ENCODE measurements at places on chromosomes 6 and 20. TPM values are rescaled to one million over a fixed set of nuclear protein-coding genes. Genes with fewer than 3 reads are reported as not detected.

BCKDHB gene
- polyA plus RNA-seq, result 21.2 TPM

- peak; percentile 30 for DNase-seq
Observed at GRCh38 chr6:21665392-21666200, 72.0 kb downstream of the SOX4 start.

MOG gene
- not detected for polyA plus RNA-seq

DNA sequence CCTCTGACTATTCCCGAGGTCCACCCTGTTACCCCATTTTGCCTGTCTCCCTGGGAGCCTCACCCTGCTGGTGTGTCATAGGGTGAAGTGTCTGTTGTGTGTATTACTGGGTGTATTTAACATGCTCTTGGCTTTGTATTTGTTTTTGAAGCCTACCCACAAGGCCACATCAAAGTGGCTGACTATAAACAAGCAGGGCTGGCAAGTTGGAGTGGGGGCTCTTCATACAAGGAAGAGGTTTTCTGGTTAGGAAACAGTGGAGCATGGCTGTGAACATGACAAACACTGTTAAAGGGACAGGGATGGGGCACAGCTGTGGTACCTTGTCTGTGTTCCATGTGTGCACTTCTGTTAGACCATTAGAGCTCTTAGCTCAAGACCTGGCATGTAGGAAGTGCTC, 26.3 kb downstream of the HECA start:
- no peak for DNase-seq

MDFI gene
- 38.4 TPM for polyA plus RNA-seq

- no peak for DNase-seq
Observed at GRCh38 chr20:184288-184687, 5.2 kb downstream of the DEFB128 start.

DNA sequence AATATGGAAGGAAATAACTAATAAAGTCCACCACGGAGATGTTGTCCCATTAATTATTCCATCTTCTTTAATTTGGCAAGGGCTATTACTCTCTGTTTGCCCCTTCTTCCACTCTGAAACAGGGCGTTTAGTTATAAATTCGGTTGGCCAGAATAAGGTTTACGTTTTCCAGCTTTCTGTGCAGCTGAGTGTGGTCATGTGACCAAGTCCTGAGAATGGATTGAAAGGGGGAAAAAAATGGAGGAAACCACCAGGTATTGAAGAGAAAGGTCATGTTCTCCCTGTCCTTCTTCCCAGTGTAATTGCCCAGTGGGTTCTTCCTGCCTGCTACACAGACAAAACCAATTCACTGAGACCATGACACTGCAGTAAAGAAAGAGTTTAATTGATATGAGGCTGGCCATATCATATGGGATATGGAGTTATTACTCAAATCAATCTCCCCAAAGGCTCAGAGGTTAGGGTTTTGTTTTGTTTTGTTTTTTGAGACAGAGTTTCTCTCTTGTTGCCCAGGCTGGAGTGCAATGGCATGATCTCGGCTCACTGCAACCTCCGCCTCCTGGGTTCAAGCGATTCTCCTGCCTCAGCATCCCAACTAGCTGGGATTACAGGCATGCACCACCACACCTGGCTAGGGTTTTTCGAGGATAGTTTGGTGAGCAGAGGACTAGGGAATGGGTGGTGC, 14.3 kb upstream of the TBC1D22B start:
- no peak for DNase-seq

GRCh38 chr6:11747021-11747420, 31.6 kb downstream of the ADTRP start:
- no peak for DNase-seq

GRCh38 chr6:89180971-89181370, 35.1 kb downstream of the PM20D2 start:
- DNase-seq, result peak; percentile 78

- DNase-seq, result no peak
Observed at GRCh38 chr20:30610029-30610693, 647.3 kb upstream of the DEFB115 start.

DNA sequence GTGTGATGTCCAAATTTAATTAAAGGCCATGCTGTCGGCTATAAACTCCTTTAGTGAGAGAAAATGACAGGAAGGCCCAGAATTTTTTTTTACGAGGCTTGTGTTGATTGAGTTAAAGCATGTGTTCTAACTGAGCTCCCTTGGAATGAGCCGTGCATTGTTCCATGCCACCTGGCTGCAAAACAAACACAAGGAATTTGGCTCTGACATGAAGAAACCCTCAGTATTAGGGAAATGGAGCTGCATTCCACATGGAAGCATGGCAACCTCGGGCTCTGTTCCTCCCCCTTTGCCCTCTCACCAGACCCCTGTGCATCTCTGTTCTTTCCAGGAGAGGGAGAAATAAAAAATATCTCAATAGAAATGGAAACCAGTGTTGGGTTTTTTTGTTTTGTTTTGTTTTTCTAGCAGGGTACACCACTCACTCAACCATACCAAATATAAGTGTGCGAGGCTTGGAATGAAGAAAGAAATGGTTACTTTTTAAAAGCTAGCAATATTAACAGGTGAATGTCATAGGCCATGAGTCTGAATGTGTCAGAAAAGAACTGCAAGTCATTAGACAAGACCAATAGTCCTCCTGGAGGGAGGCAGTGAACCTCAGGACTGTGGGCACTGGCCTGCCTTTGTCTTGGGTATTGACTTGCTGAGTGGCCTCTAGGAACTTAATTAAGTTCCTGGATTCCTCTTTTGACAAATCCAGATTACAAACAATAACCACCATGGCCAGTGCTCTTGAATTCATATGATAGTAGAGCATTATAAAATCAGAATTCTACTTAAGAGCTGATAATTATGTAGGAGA, 935.1 kb downstream of the KIF16B start:
- DNase-seq, result no peak

DNA sequence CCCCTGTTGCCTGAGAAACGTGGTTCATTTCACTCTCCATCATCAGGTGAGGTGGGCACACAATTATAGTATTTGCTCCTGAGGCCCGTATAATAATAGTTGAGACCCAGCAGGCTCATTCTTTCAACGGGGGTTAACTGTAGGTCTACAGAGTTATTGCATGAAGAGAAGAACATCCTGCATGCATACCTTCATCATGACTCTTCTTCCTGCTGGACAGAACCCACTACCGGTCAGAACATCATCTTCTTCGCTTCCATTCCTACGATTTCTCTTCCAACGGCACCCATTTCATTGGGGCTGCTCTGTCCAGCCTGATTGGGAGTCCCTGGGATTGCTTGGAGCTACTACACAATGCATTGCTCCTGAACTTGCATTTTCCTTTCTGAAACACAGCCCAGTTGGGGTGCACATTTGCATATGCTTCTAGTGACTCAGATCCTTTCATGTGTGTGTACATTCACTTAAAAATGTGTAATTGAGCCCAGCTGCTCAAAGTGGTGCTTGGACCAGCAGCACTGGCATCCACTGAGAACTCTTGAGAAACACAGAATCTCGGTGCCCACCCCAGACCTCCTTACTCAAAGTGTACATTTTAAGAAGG, 57.4 kb downstream of the SLC24A3 start:
- no peak for DNase-seq

PPP1R14C gene
- polyA plus RNA-seq, result 37.5 TPM

- no peak for DNase-seq
Observed at GRCh38 chr6:149223904-149224351, 93.6 kb upstream of the TAB2 start.

EYS gene
- 0.66 TPM for polyA plus RNA-seq

DNA sequence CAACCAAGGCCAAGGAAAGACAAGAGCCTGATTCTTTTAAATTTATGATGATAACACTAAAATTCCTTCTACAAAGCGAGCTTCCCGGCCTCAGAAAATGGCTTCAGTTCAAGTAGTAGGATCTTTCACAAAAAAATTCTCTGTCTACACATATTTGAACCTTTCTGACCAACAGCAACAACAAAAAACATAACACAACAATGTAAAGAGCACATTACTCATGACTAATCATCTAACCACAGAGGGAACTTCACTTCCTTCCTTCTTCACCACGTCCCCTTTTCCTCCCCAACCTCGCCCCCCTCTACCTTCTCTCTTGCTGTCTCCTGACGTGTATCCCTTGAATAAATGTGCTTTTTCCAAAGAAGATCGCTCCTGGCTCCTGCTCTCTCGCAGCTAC, 228.2 kb downstream of the MYLK4 start:
- DNase-seq, result no peak

DNA sequence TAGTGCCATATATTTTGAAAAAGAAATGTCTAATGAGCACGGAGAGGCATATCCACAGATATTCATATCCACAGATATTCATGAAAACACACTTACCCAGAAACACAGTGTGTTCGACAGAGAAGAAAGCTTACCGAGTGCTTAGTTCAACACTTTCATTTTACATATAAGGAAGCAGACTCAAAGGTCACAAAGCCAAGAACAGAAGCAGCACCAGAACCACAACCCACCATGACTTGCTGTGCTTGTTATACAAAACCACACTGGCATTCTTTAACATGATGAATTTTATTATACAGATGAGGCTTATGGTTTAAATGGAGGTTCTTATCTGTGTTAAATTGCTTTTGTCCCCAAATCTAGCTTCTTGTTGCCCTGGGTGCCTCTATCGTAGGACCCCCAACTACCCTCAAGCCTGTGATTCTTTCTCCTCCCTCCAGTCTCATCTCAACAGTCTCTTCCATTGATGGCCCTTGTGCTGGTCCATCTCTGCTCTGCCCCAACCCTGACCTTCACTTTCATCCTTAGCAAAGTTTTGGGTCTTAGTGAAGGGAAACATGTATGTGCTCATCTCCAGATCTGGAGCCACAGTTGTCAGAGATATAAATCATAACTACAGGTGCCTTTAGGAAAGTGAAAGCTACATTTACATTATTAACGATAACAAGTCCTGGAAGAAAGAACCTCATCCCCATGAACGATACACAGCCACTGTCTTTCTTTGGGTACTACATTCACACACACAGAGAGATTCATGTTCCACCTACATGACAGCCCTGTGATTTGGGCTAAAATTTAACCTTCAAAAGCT, 40.0 kb downstream of the SF3B5 start:
- no peak for DNase-seq

WFDC5 gene
- polyA plus RNA-seq, result not detected

MRAP2 gene
- polyA plus RNA-seq, result 30.6 TPM

STMND1 gene
- polyA plus RNA-seq, result 0.11 TPM

GRCh38 chr6:44253307-44254101, 3.8 kb downstream of the SLC35B2 start:
- DNase-seq, result no peak

C6orf141 gene
- polyA plus RNA-seq, result 2.6 TPM

DNA sequence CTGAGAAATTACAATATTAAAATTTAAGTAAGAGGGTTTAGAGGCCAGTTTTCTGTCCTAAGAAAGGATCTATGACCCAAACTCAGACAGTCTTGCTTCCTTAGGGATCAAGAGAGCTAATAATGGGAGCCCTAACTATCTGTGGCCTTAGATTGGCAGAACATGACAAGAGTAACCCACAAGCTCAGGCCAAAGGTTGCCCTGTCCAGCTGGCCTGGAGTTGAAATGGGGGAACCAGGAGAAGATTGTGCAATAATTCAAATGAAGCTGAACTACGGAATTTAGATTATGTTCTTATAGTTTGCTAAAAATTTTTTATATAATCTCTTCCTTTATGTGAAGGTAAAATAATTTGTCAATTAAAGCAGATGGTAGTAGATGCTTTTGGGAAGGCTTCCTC, 26.4 kb downstream of the LAMA4 start:
- no peak for DNase-seq

TOX2 gene
- polyA plus RNA-seq, result 3.2 TPM

- no peak for DNase-seq
Observed at GRCh38 chr20:50398821-50399554, 111.2 kb upstream of the PTPN1 start.

HLA-DQB1 gene
- polyA plus RNA-seq, result 0.84 TPM

- DNase-seq, result no peak
Observed at GRCh38 chr20:53212018-53212417, 239.9 kb downstream of the TSHZ2 start.

- DNase-seq, result peak; percentile 53
Observed at GRCh38 chr20:41248368-41249024, 69.0 kb downstream of the ZHX3 start.

- no peak for DNase-seq
Observed at GRCh38 chr20:31355981-31356380, 12.4 kb upstream of the DEFB118 start.

GRCh38 chr6:108757357-108757756, 90.9 kb upstream of the ARMC2 start:
- no peak for DNase-seq

- DNase-seq, result peak; percentile 79
Observed at GRCh38 chr20:33994222-33994913, 657 bp downstream of the RALY start.

HLA-G gene
- polyA plus RNA-seq, result 2.8 TPM

GSTA2 gene
- not detected for polyA plus RNA-seq

DNA sequence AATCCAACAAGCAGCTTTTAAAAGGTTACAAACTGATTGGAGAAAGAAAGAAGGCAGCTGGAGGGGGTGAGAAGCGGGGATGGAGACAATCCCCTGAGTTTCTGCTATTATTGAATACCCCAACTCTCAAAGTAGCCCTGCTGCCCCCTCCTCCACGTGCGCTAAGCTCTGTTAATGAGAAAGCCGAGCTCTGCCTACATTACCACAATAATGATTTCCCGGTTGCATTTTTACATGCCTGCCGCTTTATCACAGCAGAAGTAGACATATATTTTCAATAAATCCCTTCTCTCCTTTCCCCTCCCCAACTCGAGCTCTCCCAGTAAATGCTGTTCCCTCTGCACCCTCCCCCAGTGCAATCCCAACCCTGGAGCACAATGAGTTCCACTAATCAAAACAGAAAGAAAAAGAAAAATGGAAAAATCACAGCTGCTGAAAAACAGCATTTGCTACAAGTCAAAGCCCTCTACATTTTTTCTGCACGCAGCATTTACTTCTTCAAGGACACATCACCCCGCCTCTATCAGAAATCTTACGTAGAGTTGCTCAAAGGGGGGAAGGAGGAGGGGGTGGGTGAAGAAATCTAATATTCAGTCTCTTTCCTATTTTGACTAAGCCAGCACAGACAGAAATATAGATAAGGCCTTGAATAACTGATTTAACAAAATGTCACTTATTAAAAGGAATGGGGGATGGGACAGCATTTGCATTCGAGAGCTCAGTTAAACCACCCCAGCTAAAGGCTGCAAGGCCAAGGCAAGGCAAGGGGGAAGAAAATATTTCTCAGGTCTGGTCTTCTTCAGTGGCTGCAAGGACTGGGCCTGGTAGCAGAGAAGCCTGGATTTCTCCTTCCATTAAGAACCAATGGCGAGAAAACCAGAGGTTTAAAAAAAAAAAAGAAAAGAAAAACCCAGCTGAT, 10.7 kb downstream of the TRERF1 start:
- DNase-seq, result peak; percentile 47

GRCh38 chr6:1712451-1712850, 102.7 kb downstream of the FOXC1 start:
- no peak for DNase-seq

- DNase-seq, result no peak
Observed at GRCh38 chr20:60765821-60766403, 486.1 kb upstream of the CDH4 start.

All from muscle of back (tissue), 13 donors.